A549 treated with ZK216348 at 1 μM for 4 hours (cell line): ENCODE measurements at places on chromosomes 7 and 10. TPM values are rescaled to one million over a fixed set of nuclear protein-coding genes. Genes with fewer than 3 reads are reported as not detected.

The ASAH2B gene
- total RNA-seq: 3.4 to 6.1 TPM (median 5.0 TPM) in 5 replicates

The ZNF775 gene
- total RNA-seq: 3.9 to 8.4 TPM (median 7.0 TPM) in 5 replicates

The MDFIC gene
- 20.1 to 31.9 TPM (median 23.7 TPM) in 5 replicates for total RNA-seq

The PRLHR gene
- total RNA-seq: not detected in 5 replicates

The SPDYE11 gene
- not detected in 5 replicates for total RNA-seq

The DEPP1 gene
- 0.94 to 2.0 TPM (median 1.4 TPM) in 5 replicates for total RNA-seq

The ZDHHC6 gene
- 26.0 to 37.5 TPM (median 31.3 TPM) in 5 replicates for total RNA-seq

The RPP30 gene
- 42.7 to 69.2 TPM (median 50.3 TPM) in 5 replicates for total RNA-seq

The OR2A7 gene
- total RNA-seq: not detected in 5 replicates
